Activated T-cell treated with anti-CD3 and anti-CD28 coated beads, Interleukin-2, amount 50 U/mL, for 72 hours (primary cell): ENCODE measurements at places on chromosomes 3 and 15.

DNA sequence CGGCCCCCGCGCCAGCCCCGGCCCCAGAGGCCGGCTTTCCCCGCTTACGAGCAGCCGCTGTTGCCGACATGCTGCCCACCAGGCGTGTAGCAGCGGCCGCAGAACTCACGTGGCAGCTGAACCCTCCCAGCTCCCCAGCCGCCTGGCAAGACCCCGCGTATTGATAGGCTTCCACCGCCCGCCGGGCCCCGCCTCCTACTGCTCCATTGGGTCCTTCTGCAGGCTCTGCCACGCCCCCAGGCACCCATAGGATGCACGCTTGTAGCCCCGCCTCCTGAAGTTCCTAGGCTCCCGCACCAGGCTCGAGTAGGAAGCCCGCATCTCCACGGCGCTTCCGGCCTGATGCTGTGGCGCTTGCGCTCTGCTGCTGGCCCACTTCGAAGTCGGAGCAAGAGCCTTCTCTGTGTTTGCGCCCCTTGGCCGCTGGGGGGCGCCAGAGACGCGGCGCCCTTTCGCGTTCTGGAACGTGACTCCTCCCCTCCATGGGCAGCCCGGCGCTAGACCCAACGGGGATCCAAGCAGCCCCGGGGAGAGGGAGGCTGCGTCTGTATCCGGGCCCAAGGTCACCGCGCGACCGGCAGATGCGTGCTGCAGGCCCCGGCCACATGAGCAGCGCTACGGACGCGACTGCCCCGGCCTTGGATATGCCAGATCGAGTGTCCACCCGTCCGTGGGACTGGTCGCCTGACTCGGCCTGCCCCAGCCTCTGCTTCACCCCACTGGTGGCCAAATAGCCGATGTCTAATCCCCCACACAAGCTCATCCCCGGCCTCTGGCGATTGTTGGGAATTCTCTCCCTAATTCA lies at the start of the genes PARP3 and RRP9:
PARP3 (plus strand) TSS at position 566 of the 805 bp plus-strand sequence. CDS start 993 bp downstream, outside the sequence.
RRP9 (minus strand) TSS at position 107 of the 805 bp plus-strand sequence; CDS start at position 70, 37 bp downstream.
- DNase-seq: peak; percentile 99

GRCh38 chr15:67013696-67014095 lies 51.7 kb upstream of the SMAD3 start:
- no peak for DNase-seq

DNA sequence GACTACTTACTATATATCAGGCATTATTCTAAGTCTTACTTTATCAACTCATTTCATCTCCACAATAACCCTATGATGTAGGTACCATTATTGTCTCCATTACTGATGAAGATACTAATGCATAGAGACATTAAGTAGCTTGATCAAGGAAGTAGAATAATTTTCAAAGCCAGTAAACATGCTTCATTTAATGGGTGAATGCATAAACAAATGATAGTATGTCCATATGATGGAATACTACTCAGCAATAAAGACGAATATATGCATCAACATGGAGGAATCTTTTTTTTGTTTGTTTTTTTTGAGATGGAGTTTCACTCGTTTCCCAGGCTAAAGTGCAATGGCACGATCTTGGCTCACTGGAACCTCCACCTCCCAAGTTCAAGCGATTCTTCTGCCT lies 184.9 kb downstream of the FMN1 start:
- DNase-seq: no peak

GRCh38 chr3:132317229-132317948 lies at the start of gene ACP3:
TSS of gene ACP3 (plus strand) at chr3:132317407. CDS start at chr3:132317457, 50 bp downstream.
- no peak for DNase-seq

DNA sequence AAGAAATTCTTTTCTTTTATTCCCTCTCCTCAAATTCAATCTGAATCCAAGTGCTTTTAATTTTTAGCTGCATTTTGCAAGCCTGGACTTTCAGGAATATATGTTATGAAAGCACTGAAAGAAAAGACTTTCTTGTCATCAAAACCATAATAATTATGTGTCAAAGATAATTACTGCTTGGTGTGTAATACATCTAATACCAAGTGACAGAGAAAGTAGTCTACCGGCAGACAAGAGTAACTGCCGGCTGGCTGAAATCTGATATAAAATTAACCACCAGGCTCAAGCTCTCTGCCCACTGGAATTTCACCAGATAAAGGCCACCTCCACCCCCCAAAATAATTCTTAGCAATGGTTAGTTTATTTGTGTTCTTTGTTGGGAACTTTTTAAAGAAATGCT lies 220.9 kb upstream of the CDIN1 start:
- DNase-seq: no peak

GRCh38 chr15:25946241-25946805 lies 83.2 kb upstream of the ATP10A start:
- DNase-seq: no peak

GRCh38 chr3:143081844-143082778 lies 37.5 kb upstream of the CHST2 start:
- peak; percentile 45 for DNase-seq

GRCh38 chr15:38819387-38819950 lies 254.9 kb upstream of the RASGRP1 start:
- no peak for DNase-seq

- DNase-seq: no peak
These were observed 61.1 kb downstream of the ZNF445 start for GRCh38 chr3:44416031-44417030.

- peak; percentile 72 for DNase-seq
These were observed 1.5 kb downstream of the MEGF11 start for GRCh38 chr15:66251790-66252684.

DNA sequence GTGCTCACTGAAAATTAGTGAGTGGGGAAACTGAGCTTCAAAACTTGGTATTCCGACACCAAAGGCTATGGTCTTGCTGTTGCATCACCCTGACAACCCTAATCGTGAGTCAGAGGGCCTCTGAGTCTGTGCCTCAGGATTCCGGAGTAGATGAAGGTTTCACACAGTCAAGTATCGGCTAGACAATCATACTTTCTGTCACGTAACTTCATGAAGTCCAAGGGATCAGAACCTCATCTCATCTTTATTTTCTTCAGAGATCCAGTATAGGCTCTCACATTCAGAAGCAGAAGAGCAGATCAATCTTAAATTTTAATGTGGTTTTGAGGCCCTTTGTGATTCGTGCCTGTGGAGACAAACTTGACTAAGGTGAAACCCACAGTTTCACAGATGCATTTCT lies 26.1 kb upstream of the NECTIN3 start:
- DNase-seq: peak; percentile 13

DNA sequence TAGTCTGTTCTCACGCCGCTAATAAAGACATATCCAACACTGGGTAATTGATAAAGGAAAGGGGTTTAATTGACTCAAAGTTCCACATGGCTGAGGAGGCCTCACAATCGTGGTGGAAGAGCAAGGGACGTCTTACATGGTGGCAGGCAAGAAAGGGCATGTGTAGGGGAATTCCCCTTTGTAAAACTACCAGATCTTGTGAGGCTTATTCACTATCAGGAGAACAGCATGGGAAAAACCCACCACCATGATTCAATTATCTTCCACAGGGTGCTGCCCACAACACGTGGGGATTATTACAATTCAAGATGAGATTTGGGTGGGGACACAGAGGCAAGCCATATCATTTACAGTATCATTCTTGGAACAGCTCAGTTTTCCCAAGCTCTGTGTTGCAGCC lies 268.0 kb downstream of the SUCLG2 start:
- no peak for DNase-seq

DNA sequence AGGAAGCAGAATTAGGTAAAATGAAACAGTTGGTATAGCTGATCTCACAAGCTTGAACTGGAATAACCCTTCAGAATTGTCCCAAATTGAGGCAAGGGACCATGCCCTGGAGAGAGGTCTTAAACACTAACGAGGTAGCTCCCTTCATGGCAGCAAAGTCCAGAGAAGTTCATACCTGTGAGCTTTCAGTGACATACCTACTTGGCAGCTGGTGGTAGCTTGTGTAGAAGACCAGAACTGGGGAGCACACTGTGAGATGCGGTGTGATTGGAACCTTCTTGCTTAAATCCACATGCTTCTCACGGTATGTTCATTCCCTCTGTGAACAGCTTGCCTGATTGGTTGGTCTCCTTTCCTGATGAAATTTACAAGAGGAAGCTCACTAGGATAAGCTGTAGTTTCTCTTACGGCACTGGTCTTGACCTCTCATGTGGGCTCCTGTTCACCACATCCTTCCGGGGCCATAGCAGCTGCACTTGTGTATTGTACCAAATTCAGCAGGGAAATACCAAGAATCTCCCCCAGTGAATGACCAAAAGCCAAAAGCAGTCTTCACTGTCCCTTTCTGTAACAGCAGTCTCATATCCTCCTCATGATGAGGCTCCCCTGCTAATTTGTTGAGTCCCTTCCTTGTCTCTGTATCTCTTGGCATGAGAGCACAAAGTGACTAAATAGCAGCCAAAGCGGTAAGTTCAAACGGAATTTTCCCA lies 483.7 kb upstream of the FRG2C start:
- DNase-seq: no peak
